ENCODE measurements at places on chromosomes 3 and 15.

GRCh38 chr3:79881431-79881830 is 113.6 kb upstream of the ROBO1 start:
- DNase-seq: no peak

DNA sequence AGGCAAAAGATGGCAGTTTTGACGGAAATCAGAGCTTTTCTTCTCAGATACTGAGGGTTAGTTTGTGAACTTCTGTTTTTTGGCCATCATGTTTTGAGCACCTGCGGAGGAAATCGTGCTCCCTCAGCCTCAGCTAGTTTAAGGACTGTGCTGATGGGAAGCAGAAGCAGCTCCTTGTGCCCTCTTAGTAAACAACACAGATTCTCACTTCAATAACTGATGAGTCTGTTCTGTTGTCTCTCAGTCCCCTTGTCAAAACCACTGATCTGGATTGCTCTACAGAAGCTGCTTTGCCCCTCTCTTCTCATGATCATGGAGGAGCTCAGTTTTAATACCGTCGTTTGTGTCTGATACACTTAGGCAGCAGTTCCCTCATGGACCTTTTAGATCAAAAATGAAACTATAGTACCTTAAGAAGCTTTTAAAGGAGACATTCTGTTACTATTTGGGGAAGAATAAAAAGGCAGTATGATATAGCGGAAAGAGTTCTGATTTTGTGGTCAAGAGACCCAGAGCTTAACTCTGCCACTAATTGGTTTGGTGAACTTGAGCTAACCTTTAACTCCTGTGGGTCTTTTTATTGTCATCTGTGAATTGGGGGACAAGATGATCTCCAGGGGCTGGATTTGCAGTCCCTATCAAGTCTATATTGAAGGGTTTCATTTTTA is 152.6 kb downstream of the BBX start:
- no peak for DNase-seq

GRCh38 chr3:53169045-53169831 is 8.2 kb downstream of the PRKCD start:
- DNase-seq: no peak

GRCh38 chr15:48153526-48153925 is 24.6 kb downstream of the MYEF2 start:
- no peak for DNase-seq

- no peak for DNase-seq
These were observed 198.0 kb upstream of the PFN2 start for GRCh38 chr3:150168698-150169097.

- peak; percentile 73 for DNase-seq
These were observed 33.4 kb downstream of the MYO1E start for GRCh38 chr15:59339252-59339672.

DNA sequence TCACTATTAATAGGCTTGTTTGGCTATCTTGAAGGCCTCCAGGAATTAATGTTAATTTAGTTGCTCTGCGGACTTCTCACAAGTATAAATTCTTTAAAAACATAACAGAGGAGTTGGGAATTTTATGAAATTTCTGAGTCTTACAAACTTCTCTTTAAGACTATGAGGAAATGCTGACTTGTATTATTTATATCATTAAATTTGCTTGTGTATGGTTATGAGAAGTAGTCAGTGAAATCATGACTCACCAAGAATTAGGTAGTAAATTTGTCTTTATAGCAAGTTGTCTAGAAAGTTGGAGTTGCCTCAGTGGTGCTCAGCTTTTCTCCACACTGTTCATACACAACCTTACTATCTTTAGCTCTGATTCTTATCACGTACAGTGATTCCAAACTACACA is 26.5 kb downstream of the PHLDB2 start:
- DNase-seq: no peak

DNA sequence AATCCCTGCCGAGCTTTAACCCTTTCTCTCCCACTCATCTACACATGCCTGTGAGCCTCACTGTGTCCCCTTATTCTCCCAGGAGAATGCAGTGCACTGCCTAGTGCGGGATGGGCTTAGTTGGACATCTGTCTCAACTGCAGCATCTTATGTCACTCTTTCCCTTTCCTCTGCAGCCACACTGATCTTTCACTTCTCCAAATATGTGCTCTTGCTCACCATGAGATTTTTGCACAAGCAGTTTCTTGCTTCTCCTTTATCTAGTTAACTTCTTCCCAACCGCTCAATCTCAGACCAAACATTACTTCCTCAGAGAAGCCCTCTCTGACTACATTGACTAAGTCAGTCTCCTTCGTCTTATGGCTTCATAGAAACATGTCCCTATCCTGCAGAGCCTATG is 292.3 kb downstream of the KBTBD8 start:
- no peak for DNase-seq

DNA sequence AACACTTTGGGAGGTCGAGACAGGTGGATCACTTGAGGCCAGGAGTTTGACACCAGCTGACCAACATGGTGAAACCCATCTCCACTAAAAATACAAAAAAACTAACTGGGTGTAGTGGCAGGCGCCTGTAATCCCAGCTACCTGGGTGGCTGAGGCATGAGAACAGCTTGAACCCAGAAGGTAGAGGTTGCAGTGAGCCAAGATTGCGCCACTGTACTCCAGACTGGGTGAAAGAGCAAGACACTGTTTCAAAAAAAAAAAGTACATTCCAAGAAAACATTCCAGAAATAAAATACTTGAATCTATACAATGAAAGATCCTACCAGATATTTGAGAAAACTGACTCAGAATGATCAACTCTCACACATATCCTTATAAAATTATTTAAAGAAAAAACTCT is 30.4 kb downstream of the TFDP2 start:
- no peak for DNase-seq

DNA sequence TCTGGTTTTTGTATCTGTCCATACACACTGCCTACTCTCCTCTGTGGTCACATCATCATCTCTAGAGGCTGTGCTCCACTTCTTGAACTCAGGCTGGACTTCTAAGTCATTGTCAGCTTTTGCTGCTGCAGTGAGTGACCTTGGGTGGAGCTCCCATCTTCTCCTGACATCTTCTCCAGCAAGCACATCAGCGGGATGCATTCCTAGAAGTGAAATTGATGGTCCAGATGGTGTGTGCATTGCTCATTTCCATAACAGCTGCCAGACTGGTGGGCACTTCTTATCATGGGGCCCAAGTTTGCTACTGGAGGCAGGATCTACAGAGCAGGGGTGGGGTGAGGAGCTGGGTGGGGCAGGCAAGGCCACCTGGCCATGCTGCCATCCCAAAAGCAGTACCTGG is 109.9 kb downstream of the DNAJB8 start:
- DNase-seq: no peak

DNA sequence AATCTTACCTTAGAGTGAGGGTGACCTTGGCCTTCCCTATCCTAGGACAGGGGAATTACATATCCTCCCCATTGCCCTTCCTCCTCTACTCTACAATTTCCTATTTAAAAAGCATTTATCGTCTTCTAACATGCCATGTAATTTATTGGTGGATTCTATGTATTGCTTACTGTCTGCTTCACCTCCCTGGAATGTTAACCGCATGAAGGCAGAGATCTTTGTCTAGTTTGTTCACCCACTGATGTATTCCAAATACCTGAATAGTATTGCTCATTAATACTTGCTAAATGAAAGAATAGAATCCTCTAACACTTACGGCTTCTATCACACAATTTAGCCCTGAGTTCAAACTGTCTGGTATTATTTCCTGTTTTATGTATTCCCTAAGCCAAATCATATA is 68.6 kb downstream of the PPARG start:
- no peak for DNase-seq

DNA sequence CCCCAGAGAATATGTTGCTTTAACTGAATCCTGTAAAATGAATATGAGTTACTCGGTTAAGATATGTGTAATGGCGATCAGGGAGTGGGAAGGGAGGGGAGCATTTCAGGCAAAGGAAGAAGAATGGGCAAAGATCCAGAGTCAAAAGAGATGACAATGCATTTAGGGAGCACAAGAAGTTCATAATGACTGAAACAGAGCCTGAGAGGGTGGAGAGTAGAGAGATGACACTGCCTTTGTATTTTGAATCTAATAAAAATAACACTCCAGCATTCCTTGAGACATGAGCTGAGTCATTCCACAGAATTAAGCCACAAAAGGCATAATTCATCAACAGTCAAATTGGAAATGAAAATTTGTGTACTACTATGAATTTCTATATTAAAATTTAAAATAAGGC is 105.3 kb upstream of the PEX5L start:
- no peak for DNase-seq

- no peak for DNase-seq
These were observed 359.5 kb upstream of the TMCO5A start for GRCh38 chr15:37574985-37575384.

GRCh38 chr3:194133661-194134230 is 2.2 kb upstream of the HES1 start:
- no peak for DNase-seq

GRCh38 chr15:85044251-85044853 is 62.7 kb downstream of the PDE8A start:
- peak; percentile 58 for DNase-seq

DNA sequence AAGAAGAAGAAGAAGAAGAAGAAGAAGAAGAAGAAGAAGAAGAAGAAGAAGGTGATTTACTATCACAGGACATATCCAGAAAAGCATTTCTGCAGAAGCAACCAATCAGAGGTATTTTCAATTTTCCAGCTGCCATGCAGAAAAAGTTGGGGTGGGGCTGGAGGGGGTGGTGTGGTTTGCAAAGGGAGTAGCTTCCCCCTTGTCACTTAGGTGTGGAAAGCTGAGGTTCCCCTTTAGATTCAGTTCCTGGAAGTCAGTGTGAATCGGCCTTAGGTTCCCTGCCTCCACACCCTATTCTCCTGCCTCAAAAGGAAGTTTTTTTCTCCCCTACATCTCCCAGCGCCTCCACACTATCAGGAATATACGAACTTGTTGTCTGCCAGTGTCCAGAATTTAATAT is 276.7 kb upstream of the ARRDC4 start:
- no peak for DNase-seq

DNA sequence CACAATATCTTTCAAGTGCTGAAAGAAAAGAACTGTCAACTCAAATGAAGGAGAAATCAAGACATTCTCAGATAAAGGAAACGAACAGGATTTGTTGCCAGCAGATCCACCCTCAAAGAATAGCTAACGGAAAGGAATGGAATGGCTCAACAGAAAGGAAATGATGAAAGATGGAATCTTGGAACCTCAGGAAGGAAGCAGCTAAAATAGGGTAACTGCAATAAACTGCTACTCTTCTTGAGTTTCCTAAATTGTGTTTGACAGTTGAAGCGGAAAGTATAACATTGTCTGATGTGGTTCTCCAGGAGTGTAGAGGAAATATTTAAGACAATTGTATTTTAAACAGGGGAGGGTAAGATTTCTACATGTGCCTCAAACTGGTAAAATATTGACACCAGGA is 22.0 kb downstream of the PRR23E start:
- DNase-seq: no peak

GRCh38 chr3:96017556-96017955 is 796.8 kb upstream of the EPHA6 start:
- no peak for DNase-seq

DNA sequence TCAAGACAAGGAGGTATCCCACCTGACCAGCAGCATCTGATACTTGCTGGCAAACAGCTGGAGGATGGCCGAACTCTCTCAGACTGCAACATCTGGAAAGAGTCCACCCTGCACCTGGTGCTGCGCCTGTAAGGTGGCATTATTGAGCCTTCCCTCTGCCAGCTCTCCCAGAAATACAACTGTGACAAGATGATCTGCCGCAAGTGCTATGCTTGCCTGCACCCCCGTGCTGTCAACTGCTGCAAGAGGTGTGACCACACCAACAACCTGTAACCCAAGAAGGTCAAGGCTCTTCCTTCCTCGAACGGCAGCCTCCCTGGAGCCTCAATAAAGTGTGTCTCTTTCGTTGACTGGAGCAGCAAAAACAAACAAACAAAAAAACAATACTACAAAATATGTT is 2.2 kb upstream of the SLC4A7 start:
- no peak for DNase-seq

DNA sequence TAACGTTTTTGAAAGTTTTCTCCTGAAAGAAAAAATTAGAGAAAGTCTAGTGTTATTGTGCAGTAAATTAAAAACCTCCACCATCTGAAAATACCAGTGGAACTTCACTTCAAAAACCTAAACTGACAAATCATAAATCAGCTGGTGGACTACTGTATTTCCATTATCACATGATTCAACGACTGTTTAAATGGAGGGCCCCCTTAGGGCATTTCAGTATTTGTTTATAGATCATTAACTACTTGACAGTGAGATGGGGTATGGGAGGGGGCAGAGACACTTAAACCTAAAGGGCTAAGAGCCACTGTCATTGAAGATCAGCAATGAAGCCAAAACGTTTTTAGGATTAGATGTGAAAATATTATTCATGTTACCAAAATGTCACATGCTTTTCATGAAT is 8.8 kb upstream of the C15orf61 start:
- DNase-seq: no peak

GRCh38 chr3:183699238-183699947 is 1.8 kb downstream of the YEATS2 start:
- DNase-seq: no peak

- DNase-seq: no peak
These were observed 587 bp upstream of the TNK2 start for GRCh38 chr3:195908694-195909581.

DNA sequence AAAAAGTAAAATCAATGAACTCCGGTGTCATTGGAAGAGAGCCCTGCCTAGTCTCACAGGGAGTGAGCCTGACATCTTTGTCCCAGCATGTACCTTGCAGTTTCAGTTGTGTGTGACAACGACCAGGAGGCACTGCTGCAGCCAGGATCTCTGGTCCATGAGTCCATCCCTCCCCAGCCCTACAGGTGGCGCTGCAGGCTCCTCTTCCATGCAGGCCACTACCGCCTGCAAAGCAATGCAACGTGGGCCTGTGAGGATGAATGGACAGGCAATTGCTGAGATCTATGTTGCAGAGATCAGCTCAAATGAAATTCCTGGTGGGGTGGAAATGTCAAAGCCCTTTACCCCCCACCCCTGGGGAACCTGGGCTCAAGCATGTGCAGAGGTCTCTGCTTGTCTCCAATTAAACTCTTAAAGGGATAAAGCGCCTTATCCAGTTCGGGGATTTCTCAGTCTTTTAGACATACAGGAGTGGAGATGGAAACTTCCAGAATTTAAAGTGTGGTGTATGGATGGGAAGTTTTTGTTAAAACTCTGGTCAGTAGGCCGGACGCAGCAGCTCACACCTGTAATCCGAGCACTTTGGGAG is 35.8 kb downstream of the TKT start:
- peak; percentile 73 for DNase-seq
